ENCODE measurements at places on chromosomes 5 and 9.

GRCh38 chr9:12759761-12760160, 15.1 kb upstream of the LURAP1L start:
- no peak for DNase-seq

DNA sequence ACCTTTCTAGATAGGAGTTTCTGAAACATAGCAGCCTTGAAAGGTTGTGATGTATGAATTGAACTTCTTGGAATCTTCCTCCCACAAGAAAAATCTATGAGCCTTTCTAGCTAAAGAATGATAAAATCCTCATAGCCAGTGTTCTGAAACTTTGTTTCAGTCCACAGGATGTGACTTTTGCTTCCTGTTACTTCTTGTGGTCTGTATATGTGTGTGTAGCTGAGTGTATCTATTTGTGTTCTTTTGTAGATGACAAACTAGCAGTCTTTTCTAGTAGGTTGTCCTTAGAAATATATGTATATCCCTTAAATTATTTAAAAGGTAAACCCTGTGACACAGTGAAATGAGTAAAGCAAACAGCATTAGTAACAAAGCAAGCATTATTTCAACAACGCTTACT, 188.8 kb downstream of the MRPS30 start:
- no peak for DNase-seq

GRCh38 chr9:136645903-136646754, 16.6 kb upstream of the EGFL7 start:
- DNase-seq: no peak

- DNase-seq: no peak
These were observed 4.6 kb downstream of the ADAMTSL2 start for GRCh38 chr9:133538851-133539833.

DNA sequence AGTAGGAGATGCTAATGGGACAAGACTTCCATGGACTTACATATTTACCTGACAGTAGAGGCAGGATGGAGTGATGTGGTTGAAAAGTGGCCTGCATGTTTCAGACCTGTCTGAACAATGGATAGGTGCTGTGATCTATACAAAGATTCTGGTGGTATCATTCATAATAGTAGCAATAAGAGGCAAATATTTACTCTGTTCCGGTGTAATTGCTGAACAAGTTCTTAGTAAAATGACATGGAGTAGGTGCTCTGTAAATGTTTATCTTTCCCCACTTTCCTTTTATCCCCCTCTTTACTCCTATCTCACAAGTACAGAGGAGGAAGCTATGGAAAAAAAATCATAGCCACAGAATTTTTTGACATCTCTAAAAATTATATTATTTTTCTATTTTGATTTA, 159.0 kb upstream of the SLC12A2 start:
- no peak for DNase-seq

DNA sequence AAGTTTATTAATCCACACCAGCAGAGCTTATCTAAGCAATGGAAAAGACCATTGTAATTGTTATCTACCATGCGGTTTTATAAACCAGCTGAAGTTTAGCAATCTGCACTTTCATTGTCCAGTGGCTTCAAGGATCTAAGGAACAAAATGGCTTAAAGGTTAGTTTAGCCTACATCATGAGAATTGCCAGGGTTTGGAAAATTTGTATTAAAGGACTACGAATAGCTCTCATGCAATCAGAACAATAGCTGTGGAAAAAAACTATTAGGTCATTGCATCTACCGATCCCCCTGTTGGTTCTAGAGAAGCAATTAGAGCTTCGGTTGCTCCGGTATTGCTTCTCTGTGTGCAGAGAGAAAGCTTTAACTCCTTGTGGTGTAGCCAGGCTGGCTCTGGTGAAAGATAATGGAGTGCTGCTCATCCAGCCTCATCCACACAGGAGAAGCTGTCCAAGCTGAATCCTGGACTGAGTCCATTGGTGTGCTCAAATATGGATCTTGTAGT, 86.3 kb upstream of the SLC12A2 start:
- no peak for DNase-seq

GRCh38 chr9:93522736-93523135, 53.6 kb upstream of the PHF2 start:
- no peak for DNase-seq

DNA sequence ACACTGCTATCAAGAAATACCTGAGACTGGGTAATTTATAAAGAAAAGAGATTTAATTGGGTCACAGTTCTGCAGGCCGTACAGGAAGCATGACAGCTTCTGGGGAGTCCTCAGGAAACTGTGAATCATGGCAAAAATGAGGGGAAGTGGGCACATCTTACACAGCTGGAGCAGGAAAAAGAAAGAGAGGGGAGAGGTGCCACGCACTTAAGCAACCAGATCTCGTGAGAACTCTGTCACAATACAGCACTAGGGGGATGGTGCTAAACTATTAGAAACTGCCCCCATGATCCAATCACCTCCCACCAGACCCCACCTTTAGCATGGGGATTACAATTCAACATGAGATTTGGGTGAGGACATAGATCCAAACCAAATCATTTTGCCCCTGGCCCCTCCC, 105.5 kb upstream of the CPLX2 start:
- DNase-seq: no peak

DNA sequence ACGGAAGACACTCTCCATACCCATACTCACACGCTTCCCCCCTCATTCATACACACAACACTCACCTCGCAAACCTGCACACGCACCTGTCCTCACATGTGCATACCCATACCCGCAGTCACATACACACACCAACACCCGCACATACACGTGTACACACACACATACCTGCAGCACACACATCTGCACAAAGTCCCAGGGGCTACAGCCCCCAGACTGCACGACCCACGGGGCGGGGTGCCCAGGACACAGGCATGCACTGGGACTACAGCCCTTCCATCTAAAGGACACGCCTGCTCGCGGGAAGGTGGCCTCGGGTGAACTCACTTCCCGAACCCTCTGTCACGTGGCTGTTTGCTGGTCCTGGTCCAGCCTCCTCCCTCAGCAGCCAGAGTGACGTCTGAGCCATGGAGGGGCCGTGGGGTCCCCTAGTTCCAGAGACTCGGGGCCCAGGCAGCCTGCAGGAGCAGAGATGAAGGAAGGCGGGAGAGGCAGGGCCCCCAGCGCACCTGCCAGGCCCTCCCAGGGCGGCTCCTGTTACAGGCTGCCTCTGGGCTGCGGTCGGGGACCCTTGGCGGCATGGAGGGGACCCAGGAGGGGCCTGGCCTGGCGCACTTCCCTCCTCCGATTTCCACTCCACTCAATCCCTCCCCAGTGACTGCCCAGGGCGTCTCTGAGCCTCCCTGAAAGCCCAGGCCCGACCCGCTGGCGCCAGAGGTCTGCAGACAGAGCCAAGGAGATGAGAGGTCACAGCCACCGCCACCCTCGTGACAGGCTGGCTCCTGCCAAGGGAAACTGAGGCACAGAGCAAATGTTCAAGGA, 8.1 kb downstream of the SLC12A7 start:
- DNase-seq: no peak

DNA sequence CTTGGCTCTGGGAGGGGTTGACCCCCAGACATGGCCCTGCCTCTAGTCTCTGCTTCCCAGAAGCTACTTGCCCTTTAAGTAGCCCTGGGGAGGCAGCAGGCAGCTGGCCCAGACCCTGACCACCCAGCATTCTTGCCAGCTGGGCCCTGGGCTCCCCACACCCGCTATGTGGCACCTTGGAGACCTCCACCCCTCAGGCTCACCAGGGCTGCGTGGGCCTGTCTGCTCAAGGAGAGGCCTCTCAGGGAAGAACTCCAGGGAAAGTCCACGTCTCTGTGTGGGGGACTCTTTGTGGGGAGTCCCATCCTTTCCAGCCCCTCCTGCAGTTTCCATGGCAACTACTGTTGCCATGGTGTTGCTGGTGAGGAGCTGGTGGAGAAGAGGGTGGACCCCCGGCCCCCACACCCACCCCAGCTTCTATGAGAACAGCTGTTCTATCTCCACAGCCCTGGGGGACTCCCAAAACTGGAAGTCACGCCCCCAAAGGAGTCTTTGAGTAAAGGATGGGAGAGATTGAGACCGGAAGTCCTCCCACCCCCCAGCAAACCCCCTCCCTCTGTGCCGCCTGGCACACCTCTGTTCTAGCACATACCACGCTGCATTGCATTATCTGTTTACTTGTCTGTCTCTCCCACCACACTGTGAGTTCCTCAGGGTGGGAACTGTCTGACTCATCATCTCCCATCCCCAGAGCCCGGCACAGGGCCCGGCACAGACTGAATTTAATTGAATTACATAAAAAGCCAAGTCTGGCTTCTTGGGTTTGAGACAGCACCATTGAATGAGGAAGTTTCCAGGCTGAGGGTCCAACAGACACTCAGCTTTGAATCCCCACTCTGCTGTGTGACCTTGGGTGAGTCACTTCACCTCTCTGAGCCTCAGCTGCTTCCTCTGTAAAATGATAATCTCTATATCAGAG, 12.6 kb downstream of the DNM1 start:
- no peak for DNase-seq

GRCh38 chr9:113155911-113156588, 5.2 kb downstream of the SLC31A2 start:
- peak; percentile 44 for DNase-seq
